Karpas-422 (cell line): ENCODE measurements at places on chromosomes 1 and 21. TPM values are rescaled to one million over a fixed set of nuclear protein-coding genes. Genes with fewer than 3 reads are reported as not detected.
A peak's percentile ranks its signal among the peaks of the same experiment; 100 is the strongest.

Gene TMOD4
- 0.52 TPM in 1 of 2 replicates, not detected in the other for total RNA-seq

GRCh38 chr21:27047658-27048314 is 80.9 kb upstream of the ADAMTS5 start:
- H3K36me3 ChIP-seq: no peaks in the 10 kb centered on the region
- no peaks in the 10 kb centered on the region for H3K4me1 ChIP-seq
- no peaks in the 10 kb centered on the region for H3K27me3 ChIP-seq
- no peak overlapping the region for H3K27ac ChIP-seq
- no peak overlapping the region for H3K4me3 ChIP-seq

DNA sequence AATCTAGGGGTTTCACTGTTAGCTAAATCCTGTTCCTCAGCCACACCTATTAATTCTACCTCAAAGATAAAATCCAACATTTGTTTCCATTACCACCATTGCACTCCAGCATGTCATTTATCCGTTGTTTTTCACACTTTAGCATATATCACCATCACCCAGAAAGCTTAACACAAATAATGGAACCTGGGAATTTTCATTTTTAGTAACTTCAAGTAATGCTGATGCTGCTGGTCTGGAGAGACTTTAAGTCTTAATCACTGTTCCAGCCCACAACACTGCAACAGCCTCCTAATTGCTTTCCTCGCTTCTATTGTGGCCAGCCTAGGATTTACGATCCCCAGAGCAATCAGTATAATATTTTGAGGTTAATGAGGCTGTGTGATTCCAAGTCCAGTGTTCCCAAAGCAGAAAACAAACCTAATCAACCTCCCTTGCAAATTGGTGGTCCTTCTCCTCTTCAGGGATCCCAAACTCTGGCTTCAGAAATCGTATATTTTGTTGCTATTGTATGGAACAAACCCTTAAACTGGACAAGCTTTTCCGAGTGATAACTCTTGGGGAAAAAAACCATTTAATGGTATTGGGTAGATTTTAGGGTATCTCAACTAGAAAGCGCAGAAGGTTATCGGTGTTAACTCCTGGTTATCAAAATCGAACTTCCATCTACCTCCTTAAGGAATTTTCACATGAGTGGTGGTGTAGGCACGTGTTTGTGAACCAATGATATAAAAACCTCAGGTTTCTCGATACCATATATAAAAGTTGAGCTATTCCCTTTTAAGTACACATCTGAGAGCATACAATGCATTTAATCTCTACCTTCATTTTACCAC is 50.0 kb upstream of the BOLA1 start:
- no peak overlapping the region for H3K27ac ChIP-seq
- H3K36me3 ChIP-seq: no peaks in the 10 kb centered on the region
- peaks cover 17% of the 10 kb centered on the region for H3K4me1 ChIP-seq
- DNase-seq: peak; percentile 44
- H3K4me3 ChIP-seq: peak overlapping the region; percentile 50

GRCh38 chr1:66834926-66835325 is 33.9 kb upstream of the INSL5 start:
- H3K27ac ChIP-seq: no peak overlapping the region
- H3K27me3 ChIP-seq: no peaks in the 10 kb centered on the region
- H3K36me3 ChIP-seq: no peaks in the 10 kb centered on the region
- H3K4me1 ChIP-seq: no peaks in the 10 kb centered on the region
- DNase-seq: no peak

Gene SEMA6C
- total RNA-seq: 1.4 and 1.6 TPM in 2 replicates

Gene RIPPLY3
- not detected in 2 replicates for total RNA-seq

DNA sequence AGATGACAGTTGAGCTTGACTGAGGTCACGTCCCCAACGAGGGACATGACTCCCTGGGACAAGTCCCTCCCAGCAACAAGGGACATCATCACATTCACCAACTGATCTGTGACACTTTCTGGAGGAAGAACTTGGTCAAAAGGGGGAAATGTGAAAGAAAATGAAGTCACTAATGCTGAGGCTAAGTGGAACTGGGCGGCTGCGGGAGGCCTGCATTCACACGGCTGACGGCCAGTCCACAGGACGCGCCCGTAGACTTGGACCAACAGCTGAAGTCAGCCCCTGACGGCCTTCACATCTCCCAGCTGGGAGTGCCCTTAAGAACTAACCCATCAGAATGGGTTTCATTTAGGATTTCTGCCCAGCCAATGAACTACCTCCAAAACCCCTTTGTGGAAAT is 26.6 kb downstream of the POFUT2 start:
- H3K27ac ChIP-seq: no peak overlapping the region
- no peaks in the 10 kb centered on the region for H3K36me3 ChIP-seq
- H3K27me3 ChIP-seq: no peaks in the 10 kb centered on the region
- no peak overlapping the region for H3K4me3 ChIP-seq

DNA sequence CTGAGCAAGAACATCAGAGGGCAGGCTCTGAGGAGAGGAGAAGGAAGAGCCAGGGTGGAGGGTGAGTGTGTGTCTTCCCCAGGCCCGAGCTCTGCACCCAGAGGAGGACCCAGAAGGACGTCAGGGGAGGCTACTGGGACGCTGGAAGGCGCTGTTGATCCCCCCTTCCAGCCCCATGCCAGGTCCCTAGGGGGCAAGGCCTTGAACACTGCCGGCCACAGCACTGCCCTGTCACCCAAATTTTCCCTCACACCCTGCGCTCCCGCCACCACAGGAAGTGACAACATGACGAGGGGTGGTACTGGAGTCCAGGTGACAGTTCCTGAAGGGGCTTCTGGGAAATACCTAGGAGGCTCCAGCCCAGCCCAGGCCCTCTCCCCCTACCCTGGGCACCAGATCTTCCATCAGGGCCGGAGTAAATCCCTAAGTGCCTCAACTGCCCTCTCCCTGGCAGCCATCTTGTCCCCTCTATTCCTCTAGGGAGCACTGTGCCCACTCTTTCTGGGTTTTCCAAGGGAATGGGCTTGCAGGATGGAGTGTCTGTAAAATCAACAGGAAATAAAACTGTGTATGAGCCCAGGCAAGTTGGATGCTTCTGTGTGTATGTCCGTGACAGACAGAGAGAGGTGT is 17.1 kb downstream of the BCAN start:
- no peaks in the 10 kb centered on the region for H3K27me3 ChIP-seq
- peaks cover 8% of the 10 kb centered on the region; the same call in 1 of the 2 replicates for H3K4me1 ChIP-seq
- DNase-seq: no peak

Gene HRNR
- total RNA-seq: not detected in 2 replicates

Gene FBLIM1
- total RNA-seq: not detected in 2 replicates

DNA sequence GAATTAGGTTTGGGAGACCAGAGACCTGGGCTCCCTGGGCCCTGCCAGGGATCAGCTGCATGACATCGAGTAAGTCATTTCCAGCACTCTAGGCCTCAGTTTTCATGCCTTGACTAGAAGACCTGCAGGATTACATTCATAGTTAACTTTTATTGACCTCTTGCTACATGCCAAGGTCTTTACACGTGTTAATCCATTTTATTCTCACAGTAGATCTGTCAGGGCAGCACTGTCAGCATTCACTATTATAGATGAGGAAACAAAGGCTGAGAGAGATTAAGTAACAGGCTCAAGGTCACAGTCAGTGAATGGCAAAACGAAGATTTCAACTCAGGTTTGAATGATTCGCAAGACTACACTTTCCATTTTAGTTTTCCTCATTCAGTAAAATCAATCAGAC is 37.0 kb downstream of the PGM1 start:
- H3K36me3 ChIP-seq: peaks cover 12% of the 10 kb centered on the region; the same call in 1 of the 2 replicates
- H3K27ac ChIP-seq: no peak overlapping the region
- no peak for DNase-seq
- H3K4me1 ChIP-seq: no peaks in the 10 kb centered on the region

DNA sequence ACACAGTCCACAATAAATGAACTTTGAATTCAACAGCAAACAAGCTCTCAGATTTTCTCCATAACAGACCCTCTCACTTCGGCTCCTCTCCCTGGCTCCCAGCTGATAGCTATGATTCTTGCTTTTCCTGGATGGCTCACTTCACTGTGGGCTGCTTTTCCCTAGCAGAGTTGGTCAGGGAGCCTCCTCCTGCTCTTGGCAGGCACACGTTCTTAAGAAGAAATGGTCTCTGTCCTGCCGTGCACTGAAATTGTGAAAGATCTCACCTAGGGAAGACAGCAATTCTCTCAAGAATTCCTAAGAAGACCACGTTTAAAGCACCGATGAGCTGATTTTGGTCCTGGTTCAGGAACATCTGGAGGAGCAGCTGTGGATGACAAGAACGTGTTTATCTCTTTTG is 148.5 kb upstream of the KCNK2 start:
- no peaks in the 10 kb centered on the region for H3K36me3 ChIP-seq
- no peaks in the 10 kb centered on the region for H3K4me1 ChIP-seq
- H3K27ac ChIP-seq: no peak overlapping the region
- DNase-seq: no peak
- H3K27me3 ChIP-seq: no peaks in the 10 kb centered on the region

- no peak overlapping the region for H3K4me3 ChIP-seq
- no peaks in the 10 kb centered on the region for H3K4me1 ChIP-seq
- no peak for DNase-seq
- H3K27me3 ChIP-seq: no peaks in the 10 kb centered on the region
- peaks cover 27% of the 10 kb centered on the region for H3K36me3 ChIP-seq
These were observed 42.5 kb downstream of the TMED5 start for GRCh38 chr1:93137604-93138292.

DNA sequence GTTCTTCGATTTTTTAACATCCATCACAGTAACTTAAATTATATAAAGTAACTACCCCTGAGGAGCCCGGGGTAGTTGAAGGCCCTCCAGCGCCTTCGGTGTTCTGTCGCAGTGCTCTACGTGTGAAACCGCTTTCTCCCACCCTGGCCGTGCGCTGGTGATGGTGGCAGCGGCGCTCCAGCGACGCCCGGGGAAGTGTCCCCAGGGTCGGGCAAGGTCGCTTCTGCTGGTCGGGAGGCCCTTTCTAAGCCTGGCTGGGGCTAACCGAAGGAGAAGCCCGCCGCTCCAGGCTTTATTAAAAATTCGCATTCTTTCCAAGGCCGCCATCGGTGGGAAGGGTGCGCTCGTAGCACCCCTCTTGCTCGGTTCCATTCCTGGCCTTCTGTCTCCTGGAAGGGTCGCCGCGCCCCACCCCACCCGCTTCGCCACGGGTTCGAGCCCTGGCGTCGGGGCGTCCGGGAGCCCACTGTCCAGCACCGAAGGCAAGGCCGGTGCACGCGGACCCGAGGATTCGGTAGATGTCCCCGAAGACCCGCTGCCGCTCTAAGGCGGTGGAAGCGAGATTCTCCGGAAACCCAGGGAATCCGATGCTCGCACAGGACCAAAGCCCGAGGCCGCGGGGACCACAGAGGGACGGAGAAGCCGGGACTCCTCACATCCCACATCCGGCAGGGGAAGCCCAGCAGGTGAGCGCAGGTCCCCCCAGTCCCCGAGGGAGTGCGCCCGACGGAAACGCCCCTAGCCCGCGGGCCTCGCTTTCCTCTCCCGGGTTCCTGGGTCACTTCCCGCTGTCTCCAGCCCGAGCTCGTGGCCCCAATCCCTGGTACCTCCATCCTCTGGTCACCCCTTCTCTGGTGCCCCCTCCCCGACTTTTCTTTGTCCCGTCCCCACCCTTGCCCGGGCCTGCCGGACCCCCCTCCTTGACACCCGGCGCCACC is 685 bp upstream of the RIPPLY3 start:
- H3K4me3 ChIP-seq: no peak overlapping the region
- DNase-seq: no peak
- no peaks in the 10 kb centered on the region for H3K36me3 ChIP-seq
- H3K4me1 ChIP-seq: peaks cover 12% of the 10 kb centered on the region
- H3K27ac ChIP-seq: no peak overlapping the region
- H3K27me3 ChIP-seq: no peaks in the 10 kb centered on the region

Gene RBM11
- not detected in 2 replicates for total RNA-seq

GRCh38 chr1:31701091-31701736 is 2.6 kb downstream of the COL16A1 start:
- peaks cover 24% of the 10 kb centered on the region for H3K4me1 ChIP-seq
- H3K27me3 ChIP-seq: no peaks in the 10 kb centered on the region
- DNase-seq: peak; percentile 62
- H3K36me3 ChIP-seq: no peaks in the 10 kb centered on the region
- H3K27ac ChIP-seq: no peak overlapping the region
